ENCODE measurements at places on chromosomes 1 and 21. TPM values are rescaled to one million over a fixed set of nuclear protein-coding genes. Genes with fewer than 3 reads are reported as not detected.

- H3K4me3 ChIP-seq, result no peak overlapping the region
- no peaks in the 10 kb centered on the region for H3K36me3 ChIP-seq
- H3K27ac ChIP-seq, result no peak overlapping the region
- no peak for DNase-seq
- H3K4me1 ChIP-seq, result no peaks in the 10 kb centered on the region
These were observed 425.1 kb upstream of the ADAMTS5 start for GRCh38 chr21:27391990-27392389.

GRCh38 chr21:35861661-35862060 lies 198.7 kb downstream of the SETD4 start:
- no peak overlapping the region for H3K4me3 ChIP-seq
- no peak overlapping the region for H3K27ac ChIP-seq
- DNase-seq, result no peak
- no peaks in the 10 kb centered on the region for H3K36me3 ChIP-seq
- peaks cover 8% of the 10 kb centered on the region for H3K27me3 ChIP-seq

- peaks cover 68% of the 10 kb centered on the region for H3K4me1 ChIP-seq
- H3K36me3 ChIP-seq, result peaks cover 17% of the 10 kb centered on the region
- peak; percentile 57 for DNase-seq
- no peak overlapping the region for H3K4me3 ChIP-seq
These were observed 12.0 kb downstream of the XCL2 start for GRCh38 chr1:168531615-168532345.

Gene BCAR3
- 0.42 TPM for total RNA-seq

Gene FOXO6
- total RNA-seq, result not detected

Gene SPRR2E
- total RNA-seq, result not detected
